ENCODE measurements at places on chromosomes 16 and 17.
A peak's percentile ranks its signal among the peaks of the same experiment; 100 is the strongest.

GRCh38 chr16:12256921-12257320 is 280.4 kb downstream of the SNX29 start:
- DNase-seq: no peak

DNA sequence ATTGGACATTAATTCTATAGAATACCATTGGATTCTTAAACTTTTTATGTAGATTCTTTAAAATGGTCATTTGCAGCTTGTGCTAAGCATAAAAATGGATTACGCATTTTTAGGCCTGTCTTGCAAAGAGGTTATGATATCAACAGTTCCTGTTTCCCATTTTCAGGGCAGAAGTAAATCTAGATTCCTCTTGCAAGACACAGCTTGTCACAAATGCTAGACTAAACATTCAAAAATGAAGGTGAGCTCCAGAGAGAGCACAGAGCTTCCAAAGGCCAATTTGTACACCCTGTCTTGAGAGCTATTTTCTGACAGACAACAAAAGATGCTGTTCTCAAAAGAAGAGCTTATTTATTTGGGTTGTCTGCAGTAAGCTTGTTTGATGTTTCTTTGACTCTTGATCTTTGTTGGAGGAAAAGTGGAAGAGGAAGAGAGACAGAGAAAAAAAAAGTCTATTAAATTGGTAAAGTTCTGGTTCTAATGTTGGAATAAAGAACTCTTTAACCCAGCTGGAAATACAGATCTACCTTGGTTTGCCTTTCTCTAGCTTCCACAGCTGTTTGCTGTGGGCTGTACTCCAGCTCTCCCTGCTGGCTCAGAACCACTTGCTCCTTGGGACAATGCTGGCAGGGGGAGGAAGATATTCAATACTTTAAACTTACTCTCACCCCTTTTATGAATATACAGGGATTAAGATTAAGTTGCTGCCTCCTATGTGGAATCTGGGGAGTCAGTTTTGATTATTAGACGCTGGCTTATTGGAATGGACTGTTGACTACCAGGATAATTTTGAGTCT is 651.8 kb downstream of the CDH11 start:
- no peak for DNase-seq

DNA sequence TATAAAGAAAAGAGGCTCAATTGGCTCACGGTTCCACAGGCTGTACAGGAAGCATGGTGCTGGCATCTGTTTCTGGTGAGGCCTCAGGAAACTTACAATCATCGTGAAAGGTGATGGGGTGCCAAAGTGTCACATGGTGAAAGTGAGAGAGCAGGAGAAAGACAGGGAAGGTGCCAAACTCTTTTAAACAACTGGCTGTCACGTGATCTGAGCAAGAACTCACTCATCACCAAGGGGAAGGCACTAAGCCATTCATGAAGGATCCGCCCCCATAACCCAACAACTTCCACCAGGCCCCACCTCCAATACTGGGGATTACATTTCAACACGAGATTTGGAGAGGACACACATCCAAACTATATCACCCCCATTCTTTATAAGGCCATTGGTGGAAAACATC is 28.4 kb upstream of the HS3ST2 start:
- no peak for DNase-seq

- no peak for DNase-seq
These were observed 1.7 kb downstream of the KSR1 start for GRCh38 chr17:27457731-27458523.

DNA sequence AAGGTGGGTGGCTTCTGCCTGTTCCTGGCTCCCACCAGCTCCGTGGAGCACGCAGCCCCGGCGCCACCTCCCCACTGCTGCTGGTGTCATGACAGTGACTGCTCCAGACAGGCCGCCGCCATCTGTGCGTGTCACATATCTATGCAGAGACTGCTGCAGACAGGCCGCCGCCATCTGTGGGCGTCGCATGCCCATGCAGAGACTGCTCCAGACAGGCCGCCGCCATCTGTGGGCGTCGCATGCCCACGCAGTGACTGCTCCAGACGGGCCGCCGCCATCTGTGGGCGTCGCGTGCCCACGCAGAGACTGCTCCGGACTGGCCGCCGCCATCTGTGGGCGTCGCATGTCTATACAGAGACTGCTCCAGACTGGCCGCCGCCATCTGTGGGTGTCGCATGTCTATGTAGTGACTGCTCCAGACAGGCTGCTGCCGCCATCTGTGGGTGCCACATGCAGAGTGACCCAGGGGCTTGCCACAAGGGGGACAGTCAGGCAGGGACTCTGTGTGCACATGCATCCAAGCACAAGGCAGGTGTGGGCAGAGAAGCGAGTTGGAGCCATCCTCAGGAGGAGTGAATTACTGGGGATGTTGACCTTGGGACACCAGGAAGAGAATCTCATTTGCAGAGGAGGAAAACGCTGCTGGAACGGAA is 3.3 kb upstream of the FN3KRP start:
- DNase-seq: no peak

GRCh38 chr17:41171886-41172285 is 3.9 kb upstream of the KRTAP4-3 start:
- DNase-seq: no peak

- no peak for DNase-seq
These were observed 45.8 kb downstream of the WDR45B start for GRCh38 chr17:82602487-82602886.

GRCh38 chr17:82061047-82061925 is 4.3 kb downstream of the DUS1L start:
- no peak for DNase-seq

- DNase-seq: no peak
These were observed 4.1 kb downstream of the MAP3K14 start for GRCh38 chr17:45312477-45313420.

- DNase-seq: no peak
These were observed 100.0 kb upstream of the CREBBP start for GRCh38 chr16:3980253-3981111.

- DNase-seq: no peak
These were observed 17.6 kb upstream of the HELZ start for GRCh38 chr17:67262435-67263117.

GRCh38 chr16:57823836-57824235 is 21.5 kb upstream of the KIFC3 start:
- no peak for DNase-seq

DNA sequence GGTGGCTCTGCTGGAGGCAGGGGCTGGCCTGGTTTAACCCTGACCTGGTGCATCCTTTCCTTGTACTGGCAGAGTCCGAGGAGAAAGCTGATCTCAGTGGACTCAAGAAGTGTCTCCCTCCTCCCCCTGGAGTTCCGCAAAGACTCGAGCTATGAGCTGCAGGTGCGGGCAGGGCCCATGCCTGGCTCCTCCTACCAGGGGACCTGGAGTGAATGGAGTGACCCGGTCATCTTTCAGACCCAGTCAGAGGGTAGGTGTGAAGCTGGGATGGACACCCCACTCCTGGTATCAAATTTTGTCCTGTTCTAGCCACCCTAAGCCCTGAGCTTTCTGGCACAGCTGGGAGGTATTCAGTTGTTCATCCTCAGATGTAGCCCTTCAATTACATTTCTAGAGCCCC is 42.5 kb downstream of the IL21R start:
- DNase-seq: no peak

DNA sequence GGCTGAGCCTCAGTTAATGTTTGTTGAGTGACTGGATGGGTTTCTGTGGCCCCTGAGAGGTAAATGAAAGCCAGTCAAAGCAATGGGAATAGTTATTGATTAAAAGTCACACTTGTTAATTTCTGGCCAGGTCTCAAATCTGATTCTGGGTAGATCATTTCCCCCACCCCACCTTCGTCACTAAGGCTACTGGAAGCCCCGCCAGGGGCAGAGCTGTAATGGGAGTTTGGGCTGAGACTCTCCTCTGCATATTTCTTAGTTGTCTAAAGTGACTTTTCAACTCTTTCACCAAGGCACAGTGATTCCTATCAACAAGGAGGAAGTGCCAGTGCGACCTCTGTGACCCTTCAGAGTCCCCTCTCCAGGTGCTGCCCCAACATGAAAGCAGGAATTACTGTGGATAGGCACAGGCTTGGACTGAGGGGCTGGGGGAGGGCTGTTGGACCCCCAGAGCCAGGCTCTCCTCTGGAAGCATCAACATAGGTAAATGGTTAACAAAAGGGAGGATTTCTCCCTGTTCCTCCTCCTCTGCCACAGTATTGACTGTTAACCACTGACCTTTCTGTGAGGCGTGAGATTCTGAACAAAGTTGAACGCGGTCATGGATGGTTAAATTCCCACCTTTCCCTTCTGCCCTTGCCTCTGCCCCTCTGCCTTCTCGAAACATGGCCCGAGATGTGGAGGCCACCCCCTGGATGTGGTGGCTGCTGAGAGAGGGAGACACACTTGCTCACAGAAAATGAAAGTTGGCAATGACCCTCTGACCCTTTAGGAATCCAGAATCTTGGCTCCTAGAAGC is 20.8 kb upstream of the TBX2 start:
- DNase-seq: no peak

GRCh38 chr16:1159973-1160772 is 7.3 kb downstream of the CACNA1H start:
- no peak for DNase-seq

DNA sequence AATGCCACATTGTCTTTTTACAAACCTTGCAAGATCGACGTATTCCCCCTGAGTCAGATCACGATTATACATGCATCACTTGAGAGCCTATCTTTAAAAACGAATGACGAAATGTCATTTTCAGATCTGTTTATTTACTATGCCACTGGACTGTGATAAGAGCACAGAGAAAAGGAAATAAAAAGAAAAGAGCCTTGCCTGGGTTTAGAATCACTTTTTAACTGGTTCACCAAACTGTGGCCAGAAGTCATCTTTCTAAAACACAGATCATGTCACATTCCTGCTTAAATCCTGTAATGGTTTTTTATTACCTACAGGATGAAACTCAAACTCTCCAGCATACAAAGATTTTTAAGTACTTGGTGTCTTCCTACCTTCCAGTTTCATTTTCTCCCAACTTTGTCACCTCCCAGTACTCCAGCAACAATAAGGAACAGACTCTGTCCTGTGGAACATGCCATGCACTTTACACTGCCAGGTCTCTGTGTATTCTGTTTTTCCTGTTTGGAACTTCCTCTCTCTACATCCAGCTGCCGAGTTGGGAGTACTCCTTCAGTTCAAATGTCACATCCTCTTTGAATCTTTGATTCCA is 91.5 kb downstream of the SNX11 start:
- DNase-seq: no peak

- no peak for DNase-seq
These were observed 105.8 kb downstream of the NOG start for GRCh38 chr17:56699186-56699894.

DNA sequence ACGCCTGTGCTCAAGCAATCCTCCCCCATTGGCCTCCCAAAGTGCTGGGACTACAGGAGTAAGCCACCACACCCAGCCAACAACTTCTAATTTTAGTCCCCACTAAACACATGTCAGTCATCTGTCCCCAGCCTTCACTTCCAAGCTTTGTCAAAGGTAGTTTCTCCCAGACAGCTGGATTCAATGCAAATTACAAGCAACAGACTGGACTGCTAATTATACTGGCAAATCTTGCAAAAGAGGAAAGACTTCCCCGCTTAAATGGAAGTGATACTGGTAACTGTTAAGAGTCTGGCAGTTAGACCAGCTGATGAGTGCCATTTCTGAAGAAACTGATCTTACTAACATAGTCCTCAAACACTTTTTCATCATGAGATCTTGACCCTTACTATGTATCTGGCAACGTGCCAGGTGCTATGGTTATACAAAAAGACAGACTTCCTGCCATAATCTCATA is 8.2 kb upstream of the GGA2 start:
- DNase-seq: no peak

DNA sequence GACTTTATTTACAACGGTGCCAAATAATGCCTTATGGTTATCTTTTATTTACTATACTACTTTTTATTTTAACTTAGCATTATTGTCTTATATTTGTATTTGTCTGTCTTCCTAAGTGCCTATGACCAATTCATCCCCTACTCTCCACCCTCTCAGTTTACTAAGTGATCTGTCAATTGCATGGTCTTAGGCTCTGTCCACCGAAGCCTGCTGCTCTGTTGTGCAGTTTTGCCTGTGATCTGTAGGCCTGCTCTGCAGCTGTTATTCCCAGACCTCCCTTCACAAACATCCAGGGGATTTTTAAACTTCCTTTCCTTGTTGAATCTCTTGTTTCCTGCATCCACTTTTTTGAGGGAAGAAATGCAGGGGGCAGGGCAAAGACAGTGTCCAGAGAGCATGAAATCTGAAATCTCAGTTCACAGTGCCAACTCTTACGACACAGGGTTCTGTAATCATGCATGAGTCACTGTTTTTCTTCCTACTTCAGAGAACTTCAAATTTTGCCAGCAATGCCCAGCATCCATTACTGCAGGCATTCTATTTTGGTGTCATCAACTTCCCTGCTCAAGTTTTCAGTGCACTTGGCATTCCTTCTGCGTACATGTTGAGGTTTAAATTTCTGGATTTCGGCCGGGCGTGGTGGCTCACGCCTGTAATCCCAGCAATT is 11.4 kb downstream of the SLFN5 start:
- no peak for DNase-seq

- peak; percentile 40 for DNase-seq
These were observed 39.3 kb downstream of the MYO18A start for GRCh38 chr17:29140631-29141513.

GRCh38 chr17:47883589-47884426 is 12.2 kb upstream of the SP2 start:
- DNase-seq: no peak

- no peak for DNase-seq
These were observed 15.4 kb downstream of the FBXO31 start for GRCh38 chr16:87368029-87368770.

- no peak for DNase-seq
These were observed 44.6 kb downstream of the STH start for GRCh38 chr17:46043606-46044005.

DNA sequence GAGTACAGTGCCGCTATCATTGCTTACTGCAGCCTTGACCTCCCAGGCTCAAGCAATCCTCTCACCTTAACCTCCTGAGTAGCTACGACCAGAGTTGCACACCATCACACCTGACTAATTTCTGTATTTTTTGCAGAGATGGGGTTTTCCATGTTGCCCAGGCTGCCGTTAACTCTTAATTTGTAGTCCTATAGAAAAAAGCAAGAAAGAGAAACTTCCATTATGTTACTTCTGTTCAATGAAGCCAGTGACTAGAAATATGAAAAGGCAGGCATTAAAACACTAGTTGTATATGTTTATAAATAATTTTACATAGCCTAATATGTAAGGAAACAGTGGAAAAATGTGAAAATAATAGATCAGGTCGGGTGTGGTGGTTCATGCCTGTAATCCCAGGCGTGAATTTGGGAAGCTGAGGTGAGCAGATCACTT is 9.7 kb downstream of the RAD51C start:
- DNase-seq: no peak
